ENCODE measurements at places on chromosomes 3 and 15. TPM values are rescaled to one million over a fixed set of nuclear protein-coding genes. Genes with fewer than 3 reads are reported as not detected.

ARF4 gene
- total RNA-seq, result 123 TPM

HTR3E gene
- not detected for total RNA-seq

HIGD2B gene
- total RNA-seq, result not detected

BTLA gene
- 3.2 TPM for total RNA-seq

GRCh38 chr3:97960993-97961766, 11.1 kb downstream of the RIOX2 start:
- no peak overlapping the region for H3K27ac ChIP-seq
- H3K27me3 ChIP-seq, result no peaks in the 10 kb centered on the region
- peaks cover 8% of the 10 kb centered on the region for H3K4me1 ChIP-seq
- H3K36me3 ChIP-seq, result peaks cover 6% of the 10 kb centered on the region
- DNase-seq, result no peak

TP63 gene
- total RNA-seq, result 1.1 TPM

CD96 gene
- total RNA-seq, result 9.5 TPM

DNA sequence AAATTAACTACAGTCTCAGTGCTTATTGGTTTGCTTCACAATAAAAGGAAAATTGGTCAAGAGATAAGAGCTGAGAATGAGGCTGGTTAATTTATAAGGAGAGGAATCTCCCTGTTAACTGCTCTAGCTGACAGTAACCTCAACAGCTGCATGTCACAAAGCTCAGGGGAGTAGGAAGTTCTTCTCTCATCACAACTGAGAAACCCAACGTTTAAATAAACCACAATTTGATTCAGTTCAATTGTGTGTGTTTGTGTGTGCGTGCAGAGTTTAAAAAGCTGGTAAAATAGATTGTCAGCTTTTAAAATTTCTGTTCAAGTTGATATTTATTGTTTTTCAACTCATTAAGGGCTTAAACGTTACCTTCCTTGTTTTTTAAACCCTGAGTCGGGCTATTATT, 3.5 kb upstream of the TGFBR2 start:
- DNase-seq, result no peak
- no peaks in the 10 kb centered on the region for H3K4me1 ChIP-seq
- no peak overlapping the region for H3K27ac ChIP-seq
- H3K36me3 ChIP-seq, result no peaks in the 10 kb centered on the region

RASGRP1 gene
- 12.5 TPM for total RNA-seq

GRCh38 chr3:60456180-60456579, 795.1 kb downstream of the FHIT start:
- H3K4me1 ChIP-seq, result no peaks in the 10 kb centered on the region
- no peak overlapping the region for H3K4me3 ChIP-seq
- H3K27me3 ChIP-seq, result no peaks in the 10 kb centered on the region
- DNase-seq, result no peak

Data from kidney (tissue), 22 donors.